PC-3 (cell line): ENCODE measurements at places on chromosomes 2 and 18. TPM values are rescaled to one million over a fixed set of nuclear protein-coding genes. Genes with fewer than 3 reads are reported as not detected.

The IL1R1 gene
- total RNA-seq, result 0.40 and 0.69 TPM in 2 replicates

The HOXD4 gene
- total RNA-seq, result 0.29 and 1.8 TPM in 2 replicates

- peak; percentile 26 for DNase-seq
These were observed 602.2 kb downstream of the NYAP2 start for GRCh38 chr2:226001716-226002115.

The CFAP65 gene
- 0.17 and 0.18 TPM in 2 replicates for total RNA-seq

The CXCR1 gene
- total RNA-seq, result not detected in 2 replicates

GRCh38 chr2:163794635-163795034, 58.8 kb upstream of the FIGN start:
- peak; percentile 73 for DNase-seq

The RAB1A gene
- total RNA-seq, result 96.9 and 97.3 TPM in 2 replicates

The SCN3A gene
- 0.07 and 0.12 TPM in 2 replicates for total RNA-seq

The MAP3K20 gene
- total RNA-seq, result 23.1 and 29.8 TPM in 2 replicates

DNA sequence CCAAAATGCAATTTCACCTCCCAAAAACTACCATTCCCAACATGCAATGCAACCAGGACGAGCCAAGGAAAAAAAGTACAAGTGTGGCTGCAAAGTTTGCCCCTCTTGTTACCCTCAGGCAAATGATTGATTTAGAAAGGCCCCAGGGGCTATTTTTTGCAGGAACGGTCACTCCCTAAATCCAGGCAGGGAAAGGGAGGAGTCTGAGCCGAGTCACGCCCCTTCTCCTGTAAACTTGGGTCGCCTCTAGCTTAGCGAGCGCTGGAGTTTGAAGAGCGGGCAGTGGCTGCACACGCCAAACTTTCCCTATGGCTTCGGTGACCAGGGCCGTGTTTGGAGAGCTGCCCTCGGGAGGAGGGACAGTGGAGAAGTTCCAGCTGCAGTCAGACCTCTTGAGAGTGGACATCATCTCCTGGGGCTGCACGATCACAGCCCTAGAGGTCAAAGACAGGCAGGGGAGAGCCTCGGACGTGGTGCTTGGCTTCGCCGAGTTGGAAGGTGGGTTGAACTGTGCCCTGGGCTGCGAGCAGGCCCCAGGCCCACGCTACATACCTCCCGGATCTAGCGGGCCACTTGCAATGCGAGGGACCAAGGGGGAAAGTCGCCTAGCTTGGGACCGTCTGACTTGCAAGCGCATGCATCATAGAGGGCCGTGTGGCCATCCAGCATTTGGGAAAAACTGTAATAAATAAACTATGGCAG, at the start of gene GALM:
GALM (plus strand) TSS at position 261 of the 702 bp plus-strand sequence; CDS start at position 309, 48 bp downstream.
- peak; percentile 94 for DNase-seq

The LIPG gene
- 9.1 and 14.8 TPM in 2 replicates for total RNA-seq

The ANKRD62 gene
- not detected in 2 replicates for total RNA-seq

DNA sequence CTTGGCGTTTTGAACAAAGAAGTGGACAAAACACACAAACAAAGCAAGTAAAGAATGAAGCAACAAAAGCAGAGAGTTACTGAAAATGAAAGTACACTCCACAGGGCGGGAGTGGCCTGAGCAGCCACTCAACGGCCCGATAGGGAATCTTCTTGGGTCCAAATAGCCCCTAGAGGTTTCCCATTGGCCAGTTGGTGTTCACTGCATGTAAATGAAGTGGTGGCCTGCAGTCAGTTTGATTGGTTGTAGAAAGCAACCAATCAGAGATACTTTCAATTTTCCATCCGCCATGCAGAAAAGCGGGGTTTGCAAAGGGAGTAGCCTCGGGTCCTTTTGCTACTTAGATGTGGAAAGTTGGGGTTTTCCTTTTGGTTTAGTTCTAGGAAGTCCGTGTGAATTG, 31.6 kb downstream of the CYBRD1 start:
- no peak for DNase-seq

- no peak for DNase-seq
These were observed 45.0 kb upstream of the MTCL1 start for GRCh38 chr18:8660316-8660715.

- no peak for DNase-seq
These were observed 226.5 kb upstream of the MMADHC start for GRCh38 chr2:149814049-149814448.

The CLEC4F gene
- not detected in 2 replicates for total RNA-seq

The SERPINB10 gene
- total RNA-seq, result 0.69 TPM in 1 of 2 replicates, not detected in the other

DNA sequence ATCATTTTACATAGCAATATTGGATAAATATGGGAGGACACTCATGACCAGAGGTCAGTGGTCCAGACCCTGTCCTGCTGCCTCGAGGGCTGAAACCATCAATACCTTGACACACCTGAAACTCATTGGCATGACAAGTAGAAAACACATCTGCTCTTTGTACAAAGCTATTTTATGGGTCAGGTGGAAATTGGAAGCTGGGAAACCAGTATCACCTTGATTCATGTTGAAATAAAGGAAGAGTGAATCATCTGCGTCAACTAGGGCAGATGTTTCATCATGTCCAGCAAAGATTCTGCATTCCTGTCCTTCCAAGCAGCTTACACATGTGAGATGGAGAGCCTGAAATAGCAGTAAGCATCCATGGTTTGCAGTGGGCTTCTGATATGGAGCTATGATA, 80.0 kb upstream of the ERBB4 start:
- DNase-seq, result peak; percentile 93

DNA sequence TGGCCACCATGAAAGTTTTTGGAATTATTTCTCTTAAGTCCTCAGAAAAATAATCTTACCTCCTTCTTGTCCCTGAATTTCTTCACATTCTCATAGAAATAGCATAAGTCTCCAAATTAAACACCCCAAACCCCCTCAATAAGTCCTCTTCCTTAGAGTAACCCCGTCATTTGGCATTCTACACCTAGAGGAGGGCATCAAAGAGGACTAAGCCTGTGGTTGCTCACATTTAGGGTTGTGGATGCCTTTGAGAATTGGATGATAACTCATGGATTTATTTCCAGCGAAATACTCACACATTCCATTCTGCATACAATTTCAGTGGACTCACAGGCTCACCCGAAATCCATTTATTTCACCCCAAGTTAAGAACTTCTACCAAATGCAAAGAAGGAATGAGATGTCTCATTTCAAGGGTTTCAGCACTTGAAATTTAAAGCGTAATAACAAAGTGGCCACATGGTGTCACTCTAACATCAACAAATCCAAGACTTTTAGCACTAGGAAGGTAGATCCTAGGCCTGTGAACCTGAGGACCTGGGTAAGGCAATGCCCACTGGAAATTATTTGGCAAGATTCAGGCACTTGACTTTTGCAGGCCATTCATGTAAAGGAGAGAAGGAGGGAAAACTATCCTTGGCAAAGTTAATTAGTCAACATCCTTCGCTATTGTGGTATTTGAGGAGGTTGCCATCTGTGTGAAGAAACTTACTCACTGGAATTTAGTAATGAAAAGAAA, 24.6 kb downstream of the DYTN start:
- DNase-seq, result peak; percentile 82

The AGXT gene
- not detected in 2 replicates for total RNA-seq

The VWA3B gene
- total RNA-seq, result not detected in 2 replicates

GRCh38 chr2:152468899-152469692, 134.1 kb downstream of the FMNL2 start:
- DNase-seq, result peak; percentile 35

The PROC gene
- 0.35 and 0.58 TPM in 2 replicates for total RNA-seq

GRCh38 chr2:199744260-199744659, 106.7 kb downstream of the FTCDNL1 start:
- no peak for DNase-seq

GRCh38 chr2:225031599-225031998, 10.7 kb downstream of the DOCK10 start:
- no peak for DNase-seq

DNA sequence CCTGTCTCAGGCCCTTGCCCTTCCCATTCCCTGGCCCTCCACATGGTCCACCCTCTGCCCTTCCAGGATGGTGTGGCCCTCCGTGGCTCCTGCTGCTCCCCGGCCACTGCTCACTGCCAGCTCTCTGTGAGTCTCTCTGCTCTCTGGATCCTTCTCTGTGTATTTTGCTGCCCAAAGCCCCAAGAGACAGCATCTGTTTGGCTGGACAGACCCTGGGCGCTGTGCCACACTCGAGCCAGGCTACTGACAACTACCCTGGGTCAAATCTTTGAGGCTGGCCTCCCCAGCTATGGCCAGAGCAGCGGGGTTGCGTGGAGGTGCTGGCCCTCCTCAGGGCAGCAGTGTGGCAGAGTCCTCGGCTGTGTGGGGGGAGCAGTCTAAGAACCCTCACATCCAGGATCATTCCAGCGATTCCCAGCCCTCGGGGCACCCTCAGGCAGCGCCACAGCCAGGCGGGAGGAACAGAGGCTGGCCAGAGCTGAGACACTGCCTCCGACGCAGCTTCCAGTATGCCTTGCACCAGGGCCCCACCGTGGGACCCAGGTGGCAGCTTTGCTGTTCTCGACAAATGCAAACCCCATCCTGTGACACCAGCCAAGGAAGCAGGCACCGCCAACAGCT, 139.4 kb upstream of the GLI2 start:
- DNase-seq, result no peak

DNA sequence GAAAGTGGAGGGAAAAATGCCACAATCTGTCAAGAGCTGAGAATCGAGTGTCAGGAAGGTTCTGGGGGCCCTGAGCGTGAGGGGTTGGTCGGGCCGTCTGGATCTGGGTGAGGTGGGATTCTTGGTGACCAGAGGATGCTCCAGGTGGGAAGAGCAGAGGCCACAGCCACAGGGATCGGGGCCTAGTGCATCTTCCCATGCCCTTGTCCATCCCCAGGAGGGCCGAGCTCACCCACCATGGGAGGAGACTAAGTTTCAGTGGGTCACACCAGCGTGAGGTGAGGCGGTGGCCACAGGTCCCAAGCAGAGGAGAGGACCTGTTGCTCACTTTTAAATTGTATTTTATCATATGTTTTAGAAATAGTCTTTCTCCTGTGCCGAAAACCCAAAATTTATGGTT, 70.0 kb downstream of the TMEM18 start:
- DNase-seq, result no peak

The ADGRF3 gene
- not detected in 2 replicates for total RNA-seq

GRCh38 chr2:74063486-74063885, 78.8 kb downstream of the TET3 start:
- DNase-seq, result peak; percentile 13

- DNase-seq, result no peak
These were observed 10.6 kb downstream of the SLC4A5 start for GRCh38 chr2:74332550-74333174.

DNA sequence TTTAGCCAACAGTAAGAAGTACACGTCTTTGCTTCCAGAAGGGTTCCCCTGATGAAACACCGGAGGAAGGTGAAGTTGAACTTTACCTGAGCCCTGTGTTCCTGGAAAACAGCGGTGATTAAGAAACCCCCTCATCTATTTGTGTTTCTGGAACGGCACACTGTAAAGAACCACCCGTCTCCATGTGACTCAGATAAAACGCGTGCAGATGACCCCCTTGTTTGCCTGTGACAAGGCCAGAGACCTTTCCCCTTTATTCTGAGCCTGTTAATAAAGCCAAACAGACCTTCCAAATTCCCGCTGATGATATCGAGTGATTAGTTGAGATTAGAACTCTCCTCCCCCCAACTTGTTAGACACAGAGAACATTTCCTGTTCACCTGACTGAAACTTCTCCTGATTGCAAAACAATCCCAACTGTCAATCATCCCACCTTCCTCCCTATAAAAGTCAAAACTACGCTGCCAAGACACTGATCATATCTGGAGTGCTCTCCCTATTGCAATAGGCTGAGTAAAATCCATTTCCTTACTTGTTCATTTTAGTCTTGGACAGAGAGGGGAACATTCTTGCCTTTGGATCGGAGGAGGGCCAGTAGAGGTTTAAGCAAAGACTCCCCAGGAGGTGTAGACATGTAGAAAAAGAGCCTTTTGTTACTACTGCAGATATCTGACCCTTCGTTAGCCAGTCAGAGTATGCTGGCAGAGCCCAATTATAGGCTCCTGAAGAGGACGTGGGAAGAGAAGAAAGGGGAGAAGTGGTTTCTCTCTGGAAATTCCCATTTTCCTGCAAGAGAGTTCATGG, 914 bp upstream of the IWS1 start:
- peak; percentile 76 for DNase-seq

GRCh38 chr2:191637182-191638078, 40.5 kb upstream of the NABP1 start:
- DNase-seq, result peak; percentile 95

DNA sequence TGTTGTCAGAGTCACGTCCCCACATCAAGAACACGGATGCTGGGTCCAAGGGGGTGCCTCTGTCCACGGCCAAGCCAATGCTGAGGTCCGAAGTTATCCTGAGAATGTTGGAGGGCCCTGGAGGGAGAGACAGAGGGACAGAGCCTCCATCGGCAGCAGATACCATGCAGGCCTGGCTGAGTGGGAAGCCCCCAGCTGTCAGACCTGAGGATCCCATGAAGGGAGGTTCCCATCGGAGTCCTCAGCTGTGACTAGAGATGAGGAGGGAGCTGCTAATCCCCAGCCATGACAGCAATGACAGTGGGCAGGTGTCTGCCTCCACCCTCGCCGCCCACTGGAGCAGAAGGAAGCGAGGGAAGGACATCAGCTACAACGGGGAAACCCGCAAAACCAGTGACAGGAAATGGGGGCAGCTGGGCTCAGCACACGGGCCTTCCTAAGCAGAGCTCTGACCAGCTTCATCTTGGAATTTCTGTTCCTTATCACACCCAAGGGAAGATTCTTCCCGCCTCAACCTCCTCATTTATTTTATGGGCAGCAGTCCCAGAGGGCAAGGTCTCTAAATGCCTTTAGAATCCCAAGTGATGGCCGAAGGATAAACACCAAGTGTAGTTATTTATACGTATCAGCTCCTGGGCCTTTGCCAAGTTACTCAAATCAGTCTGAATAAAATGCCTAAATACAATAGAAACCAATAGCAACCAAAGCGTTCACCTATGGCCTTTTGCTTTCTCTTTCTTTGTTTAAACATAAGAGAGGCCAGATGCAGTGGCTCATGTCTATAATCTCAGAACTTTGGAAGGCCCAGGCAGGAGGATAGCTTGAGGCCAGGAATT, 32.2 kb downstream of the FAM178B start:
- no peak for DNase-seq

The SERPINB4 gene
- 0.40 TPM in 1 of 2 replicates, not detected in the other for total RNA-seq

The PJVK gene
- 0.87 and 1.6 TPM in 2 replicates for total RNA-seq

GRCh38 chr2:161946489-161947107, 127.4 kb downstream of the DPP4 start:
- peak; percentile 68 for DNase-seq

DNA sequence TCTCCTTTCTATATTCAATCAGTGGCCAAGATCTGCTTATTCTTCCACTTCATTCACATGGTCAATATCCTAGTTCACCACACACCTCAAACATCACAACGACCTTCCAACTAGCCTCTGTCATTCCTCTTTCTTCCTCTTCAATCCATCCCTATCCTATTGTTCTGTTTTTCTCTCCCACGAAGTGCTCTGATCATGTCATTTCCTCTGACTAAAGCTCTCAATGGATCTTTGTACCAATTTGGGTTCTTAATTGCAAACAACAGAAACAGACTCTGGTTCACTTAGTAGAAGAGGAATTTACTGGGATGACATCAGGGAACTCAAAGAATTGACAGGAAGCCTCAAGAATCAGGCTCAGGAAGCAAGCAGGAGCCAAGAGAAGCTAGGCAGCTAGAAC, 23.5 kb downstream of the WNT10A start:
- DNase-seq, result no peak

- peak; percentile 85 for DNase-seq
These were observed 42.4 kb upstream of the NABP1 start for GRCh38 chr2:191635333-191636234.

The DLX1 gene
- total RNA-seq, result 7.6 and 13.2 TPM in 2 replicates

GRCh38 chr2:111978452-111979170, 76.5 kb upstream of the TMEM87B start:
- DNase-seq, result no peak

The ATOH8 gene
- total RNA-seq, result 0.04 TPM in 1 of 2 replicates, not detected in the other

The SCN1A gene
- total RNA-seq, result 0.04 TPM in 1 of 2 replicates, not detected in the other
